ENCODE measurements at places on chromosomes 1 and 21.

DNA sequence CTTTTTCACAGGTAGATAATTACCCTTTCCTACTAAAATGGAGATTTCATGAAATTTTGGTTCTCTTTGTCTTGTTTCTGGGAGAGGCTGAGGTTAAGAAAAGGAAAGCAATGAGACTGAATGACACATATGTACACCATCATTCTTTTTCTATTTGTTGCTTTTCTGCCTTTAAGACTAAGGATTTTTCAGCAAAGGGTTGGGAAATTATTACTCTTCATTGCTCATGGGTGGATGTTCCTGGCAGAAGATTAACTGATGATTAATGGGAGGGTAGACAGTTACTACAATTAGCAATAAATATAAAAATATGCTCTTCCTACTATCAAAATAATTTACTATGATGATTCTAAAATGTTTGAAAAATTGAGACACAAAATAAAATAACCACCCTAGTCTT lies 316.5 kb upstream of the USP24 start:
- H3K4me3 ChIP-seq: no peak overlapping the region
- no peaks in the 10 kb centered on the region for H3K36me3 ChIP-seq
- no peaks in the 10 kb centered on the region for H3K4me1 ChIP-seq
- no peak overlapping the region for H3K27ac ChIP-seq
- H3K27me3 ChIP-seq: peaks cover 52% of the 10 kb centered on the region

- H3K27ac ChIP-seq: no peak overlapping the region
- peaks cover 20% of the 10 kb centered on the region for H3K27me3 ChIP-seq
- peaks cover 12% of the 10 kb centered on the region for H3K4me1 ChIP-seq
- H3K36me3 ChIP-seq: peaks cover 2% of the 10 kb centered on the region
Measured at GRCh38 chr1:207241164-207241934, 80.1 kb upstream of the CD55 start.

- peaks cover 13% of the 10 kb centered on the region for H3K27me3 ChIP-seq
- peak overlapping the region; percentile 50 for H3K4me3 ChIP-seq
- no peak overlapping the region for H3K27ac ChIP-seq
- peak; percentile 36 for DNase-seq
- H3K36me3 ChIP-seq: no peaks in the 10 kb centered on the region
- peaks cover 20% of the 10 kb centered on the region for H3K4me1 ChIP-seq
Measured at GRCh38 chr1:152461544-152461943, 47.5 kb upstream of the CRNN start.

DNA sequence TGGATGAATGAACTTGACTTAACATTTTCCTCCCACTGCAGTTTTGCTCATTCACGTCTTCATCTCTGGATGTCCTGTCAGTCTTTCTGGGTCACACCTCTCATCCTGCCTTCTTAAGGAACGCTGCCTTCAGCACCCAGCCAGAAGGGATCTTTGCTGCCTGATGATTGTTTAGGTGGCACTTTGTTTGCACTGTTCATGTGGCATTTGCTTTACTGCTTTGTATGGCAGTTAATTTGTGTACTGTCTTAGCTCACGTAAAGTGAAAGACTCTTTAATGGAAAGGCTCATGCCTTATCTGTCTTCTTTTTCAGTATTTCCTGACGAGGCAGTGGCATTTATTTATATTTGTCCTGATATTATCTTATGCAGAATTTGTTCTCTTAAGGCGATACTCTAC lies 4.9 kb downstream of the MIA3 start:
- H3K27ac ChIP-seq: no peak overlapping the region
- H3K27me3 ChIP-seq: no peaks in the 10 kb centered on the region
- DNase-seq: no peak
- peaks cover 19% of the 10 kb centered on the region for H3K4me1 ChIP-seq
- H3K4me3 ChIP-seq: no peak overlapping the region

- H3K36me3 ChIP-seq: peaks cover 6% of the 10 kb centered on the region
- H3K27ac ChIP-seq: peak overlapping the region; percentile 96
Measured at GRCh38 chr1:2230781-2231531, 2.8 kb downstream of the SKI start.

DNA sequence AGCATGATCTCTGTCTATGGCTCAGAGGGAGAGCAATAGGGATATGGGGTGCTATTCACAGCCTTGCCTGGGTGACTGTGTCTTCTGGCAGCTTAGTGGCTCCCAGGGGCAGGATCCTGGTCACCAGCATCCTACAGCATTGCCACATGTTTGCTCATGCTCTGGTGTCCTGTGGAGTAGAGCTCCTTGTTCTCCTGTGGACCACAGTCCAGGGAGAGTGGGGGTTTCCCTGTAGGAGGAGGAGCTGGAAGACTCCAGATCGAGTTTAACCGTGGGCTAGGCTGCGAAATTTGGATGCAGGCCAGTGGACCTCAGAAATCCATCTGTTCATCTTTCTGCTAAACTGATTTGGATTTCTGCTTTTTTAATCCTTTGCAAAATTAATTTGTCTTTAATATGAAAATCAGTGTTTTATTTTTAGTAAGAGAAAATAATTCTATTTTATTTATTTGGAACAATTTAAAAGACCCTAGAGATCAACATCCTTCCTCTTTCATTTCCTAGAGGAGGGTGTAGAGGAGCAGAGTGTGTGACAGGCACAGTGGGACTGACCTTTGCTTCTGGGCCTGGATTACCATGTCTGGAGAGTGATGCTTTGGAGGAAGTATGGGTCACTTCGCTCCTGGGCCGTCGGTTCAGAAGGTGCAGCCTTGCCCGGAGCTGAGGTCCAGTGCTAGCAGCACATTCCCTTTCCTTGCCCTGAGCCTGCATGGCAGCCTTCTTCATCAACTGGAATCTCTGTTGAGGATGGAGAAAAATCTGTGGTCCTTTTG lies 17.4 kb downstream of the ADARB1 start:
- peak overlapping the region; percentile 85 for H3K27ac ChIP-seq
- H3K4me3 ChIP-seq: no peak overlapping the region
- H3K36me3 ChIP-seq: no peaks in the 10 kb centered on the region
- no peak for DNase-seq
- no peaks in the 10 kb centered on the region for H3K27me3 ChIP-seq
- peaks cover 39% of the 10 kb centered on the region for H3K4me1 ChIP-seq

GRCh38 chr1:119467857-119468668 lies 38.9 kb upstream of the HSD3B1 start:
- no peak overlapping the region for H3K27ac ChIP-seq
- H3K4me3 ChIP-seq: no peak overlapping the region
- no peak for DNase-seq

All from T-helper 17 cell (primary cell).